ENCODE measurements at places on chromosomes 1 and 21.

DNA sequence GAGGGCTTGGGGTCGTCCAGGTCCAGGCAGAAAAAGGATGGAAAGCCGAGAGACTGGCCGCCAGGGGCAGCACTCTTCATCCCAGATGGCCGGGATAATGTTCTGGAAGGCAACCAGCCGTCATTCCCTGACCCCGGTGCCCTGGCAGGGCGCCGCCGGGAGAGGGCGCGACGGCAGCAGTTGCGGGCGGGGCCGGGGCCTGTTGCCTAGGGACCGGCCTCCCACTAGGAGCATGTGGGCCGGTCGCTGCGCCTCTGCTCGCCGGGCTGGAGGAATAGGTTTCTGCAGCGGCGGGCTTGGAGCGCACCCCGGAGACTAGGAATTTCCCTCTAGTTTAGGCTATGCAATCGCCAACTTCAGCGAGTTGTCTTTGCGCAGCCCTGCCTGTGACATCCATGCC, 11.0 kb downstream of the DMRTB1 start:
- DNase-seq: peak; percentile 80

DNA sequence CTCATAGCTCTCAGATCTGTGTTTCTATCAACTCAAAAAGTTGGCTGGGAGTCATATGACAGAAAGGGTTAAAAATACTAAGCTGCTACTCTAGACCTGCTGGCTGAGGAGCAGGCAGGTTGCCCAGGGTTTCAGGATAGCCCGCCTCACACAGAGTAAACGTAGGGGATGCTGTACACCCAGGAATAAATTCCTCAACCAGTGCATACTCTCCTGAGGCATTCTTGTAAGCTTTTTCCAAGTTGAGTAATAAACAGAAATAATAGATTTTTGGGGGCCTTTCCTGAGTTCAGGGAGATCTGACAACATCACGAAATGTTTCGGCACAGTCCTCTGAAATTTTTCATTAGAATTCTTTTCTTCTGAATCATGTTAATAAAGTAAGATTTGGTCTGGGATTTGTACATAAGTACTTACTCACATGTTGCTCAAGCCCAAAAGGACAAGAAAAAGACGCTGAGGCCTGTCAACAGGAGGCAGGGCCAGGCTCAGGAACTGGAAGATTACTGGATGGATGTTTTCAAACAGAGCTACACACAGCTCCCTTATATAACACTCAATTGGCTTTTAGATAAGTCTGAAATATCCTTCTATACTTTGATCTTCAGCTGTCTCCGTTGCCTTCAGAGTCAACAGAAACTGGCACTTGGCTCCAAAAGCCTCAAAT, 41.0 kb downstream of the TGFBR3 start:
- peak; percentile 88 for DNase-seq

DNA sequence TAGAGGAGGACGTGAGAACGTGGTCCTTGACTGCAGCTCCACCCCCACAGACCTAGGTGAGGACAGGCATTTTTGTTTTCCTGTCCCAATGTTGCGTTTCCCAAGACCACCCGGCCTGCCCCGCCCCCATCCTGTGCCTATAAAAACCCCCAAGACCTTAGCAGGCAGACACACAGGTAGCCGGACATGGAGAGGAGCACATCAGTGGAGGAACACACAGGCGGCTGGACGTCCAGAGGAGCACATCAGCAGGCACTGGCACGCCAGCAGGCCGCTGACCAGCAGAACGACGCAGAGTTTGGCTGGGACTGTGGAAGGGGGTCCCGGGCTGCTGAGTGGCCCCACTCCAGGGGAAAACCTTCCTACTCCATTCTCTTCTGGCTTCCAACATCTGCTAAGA, 12.7 kb upstream of the HMGCL start:
- DNase-seq: no peak

DNA sequence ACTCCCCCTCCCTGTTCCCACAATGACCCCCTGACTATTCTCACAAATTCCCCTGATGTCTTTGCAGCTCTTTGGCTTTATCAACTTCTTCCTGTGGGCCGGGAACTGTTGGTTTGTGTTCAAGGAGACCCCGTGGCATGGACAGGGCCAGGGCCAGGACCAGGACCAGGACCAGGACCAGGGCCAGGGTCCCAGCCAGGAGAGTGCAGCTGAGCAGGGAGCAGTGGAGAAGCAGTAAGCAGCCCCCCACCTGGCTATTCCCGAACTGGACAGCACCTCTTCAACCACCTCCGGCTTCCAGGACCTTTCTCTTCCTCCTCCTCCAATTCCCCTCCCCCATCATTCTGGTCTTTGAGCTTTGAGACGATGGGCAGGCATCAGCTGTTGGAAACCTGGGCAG, 4.4 kb upstream of the ATXN7L2 start:
- no peak for DNase-seq

DNA sequence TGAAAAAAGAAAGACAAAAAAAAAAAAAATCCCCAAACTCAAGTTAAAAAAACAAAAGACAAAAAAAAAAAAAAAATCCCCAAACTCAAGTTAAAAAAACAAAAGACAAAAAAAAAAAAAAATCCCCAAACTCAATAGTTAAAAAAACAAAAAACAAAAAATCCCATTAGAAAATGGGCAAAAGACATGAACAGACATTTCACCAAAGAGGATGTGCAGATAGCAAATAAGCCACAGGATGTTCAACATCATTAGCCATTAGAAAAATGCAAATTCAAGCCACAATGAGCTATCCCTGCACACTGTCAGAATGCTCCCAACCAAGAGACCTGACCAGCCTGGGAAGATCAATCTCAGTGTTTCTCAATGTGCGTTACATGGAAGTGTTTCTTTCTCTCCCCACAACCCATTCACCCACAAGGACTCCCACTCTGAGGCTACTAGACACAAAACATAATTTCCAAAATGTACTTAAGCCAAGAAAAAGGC, 33.9 kb downstream of the MRAP start:
- no peak for DNase-seq

DNA sequence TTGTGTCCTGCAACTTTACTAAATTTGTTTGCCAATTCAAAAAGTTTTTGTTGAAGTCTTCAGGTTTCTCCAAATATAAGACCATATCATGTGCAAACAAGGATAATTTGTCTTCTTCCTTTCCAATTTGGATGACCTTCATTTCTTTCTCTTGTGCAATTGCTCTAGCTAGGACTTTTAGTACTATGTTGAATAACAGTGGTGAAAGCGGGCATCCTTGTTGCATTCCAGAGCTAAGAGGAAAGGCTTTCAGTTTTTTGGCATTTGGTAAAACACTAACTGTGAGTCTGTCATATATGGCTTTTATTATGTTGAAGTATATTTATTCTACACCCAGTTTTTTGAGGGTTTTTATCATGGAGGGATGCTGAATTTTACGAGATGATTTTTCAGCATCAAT, 630.0 kb upstream of the ADGRL2 start:
- DNase-seq: no peak

DNA sequence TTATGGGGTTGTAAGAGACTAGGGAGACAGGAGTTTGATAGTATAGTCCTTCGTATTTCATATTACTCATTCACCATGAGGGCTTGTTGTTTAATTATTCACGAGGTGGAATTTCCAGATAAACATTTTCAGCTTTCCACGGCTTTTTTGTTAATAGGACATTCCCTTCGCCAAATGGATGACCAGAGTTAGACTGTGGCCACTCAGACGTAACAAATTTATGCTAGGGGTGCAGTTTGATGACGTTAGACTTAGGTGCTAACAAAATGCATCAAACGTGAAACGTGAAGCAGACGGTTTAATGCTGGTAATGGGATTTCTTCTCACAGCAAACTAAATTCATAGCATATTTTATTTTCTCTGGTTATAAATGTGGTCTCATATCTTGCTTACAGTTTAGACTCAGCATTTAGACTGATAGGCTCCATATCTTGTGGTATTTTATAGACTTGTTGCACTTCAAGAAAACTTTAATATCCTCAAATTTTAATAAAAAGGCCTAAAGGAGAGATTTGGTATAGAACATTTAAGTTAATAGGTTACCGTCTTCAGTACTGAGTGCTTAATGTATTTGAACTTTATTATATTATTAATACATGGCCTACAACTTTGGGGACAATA, 2.3 kb downstream of the DHX9 start:
- no peak for DNase-seq

DNA sequence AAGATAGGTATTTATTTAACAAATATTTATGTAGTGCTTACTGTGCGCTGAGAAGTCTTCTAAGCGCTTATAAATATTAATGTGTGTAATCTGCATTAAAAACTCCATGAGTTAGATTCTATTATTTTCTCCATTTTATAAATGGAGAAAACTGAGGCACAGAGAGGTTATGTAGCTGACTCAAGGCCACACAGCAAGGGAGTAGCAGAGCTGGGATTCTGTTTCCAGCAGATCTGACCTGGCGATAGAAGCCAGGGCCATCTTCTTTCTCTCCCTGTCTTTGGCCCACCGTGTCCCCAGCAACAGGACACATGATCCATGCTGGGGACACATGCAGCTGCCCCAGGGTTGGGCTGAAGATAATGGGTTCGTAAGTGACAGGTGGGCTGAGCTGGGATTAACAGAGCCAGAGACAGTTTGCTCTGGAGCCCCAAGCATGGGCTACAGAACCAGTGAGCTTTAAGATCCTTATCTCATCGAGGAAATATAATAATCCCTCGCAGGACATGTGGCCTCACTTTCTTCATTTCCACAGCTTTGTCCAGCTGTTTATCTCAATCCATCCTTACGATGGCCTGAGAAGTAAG, 30.3 kb downstream of the IGSF21 start:
- no peak for DNase-seq

GRCh38 chr1:222009105-222009730, 267.3 kb upstream of the DUSP10 start:
- no peak for DNase-seq

DNA sequence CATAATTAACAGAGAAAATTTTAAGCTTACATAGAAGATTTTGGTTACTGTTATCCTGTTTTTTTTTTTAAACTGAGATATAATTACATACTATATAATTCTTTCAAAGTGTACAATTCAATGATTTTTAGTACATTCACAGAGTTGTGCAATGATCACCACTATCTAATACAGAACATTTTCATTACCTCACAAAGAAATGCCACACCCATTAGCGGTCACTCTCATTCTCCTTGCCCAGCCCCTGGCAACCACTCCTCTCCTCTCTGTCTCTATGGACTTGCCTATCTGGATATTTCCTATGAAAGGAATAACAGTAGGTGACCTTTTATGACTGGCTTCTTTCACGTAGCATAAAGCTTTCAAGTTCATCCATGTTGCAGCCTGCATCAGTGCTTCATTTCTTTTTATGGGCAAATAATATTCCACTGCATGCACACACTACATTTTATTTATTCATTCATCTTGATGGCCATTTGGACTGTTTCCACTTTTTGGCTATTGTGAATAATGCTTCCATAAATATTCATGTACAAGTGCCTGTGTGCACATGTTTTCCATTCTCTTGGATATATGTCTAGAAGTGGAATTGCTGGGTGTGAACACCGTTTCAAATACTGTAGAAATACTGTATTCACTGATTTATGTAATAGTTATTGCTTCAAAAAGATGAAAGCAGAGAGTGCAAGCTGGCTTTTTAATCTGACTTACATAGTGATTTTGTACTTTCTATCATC, 26.5 kb downstream of the TAF5L start:
- DNase-seq: no peak
